ENCODE measurements at places on chromosomes 2 and 18. TPM values are rescaled to one million over a fixed set of nuclear protein-coding genes. Genes with fewer than 3 reads are reported as not detected.

GRCh38 chr2:492178-492577 lies 185.0 kb downstream of the TMEM18 start:
- no peaks in the 10 kb centered on the region for H3K36me3 ChIP-seq
- H3K4me3 ChIP-seq = no peak overlapping the region
- H3K27me3 ChIP-seq = no peaks in the 10 kb centered on the region

- no peak overlapping the region for H3K4me3 ChIP-seq
- no peaks in the 10 kb centered on the region for H3K36me3 ChIP-seq
- DNase-seq = no peak
- no peaks in the 10 kb centered on the region for H3K4me1 ChIP-seq
Measured at GRCh38 chr2:18993756-18994338, 364.6 kb downstream of the OSR1 start.

DNA sequence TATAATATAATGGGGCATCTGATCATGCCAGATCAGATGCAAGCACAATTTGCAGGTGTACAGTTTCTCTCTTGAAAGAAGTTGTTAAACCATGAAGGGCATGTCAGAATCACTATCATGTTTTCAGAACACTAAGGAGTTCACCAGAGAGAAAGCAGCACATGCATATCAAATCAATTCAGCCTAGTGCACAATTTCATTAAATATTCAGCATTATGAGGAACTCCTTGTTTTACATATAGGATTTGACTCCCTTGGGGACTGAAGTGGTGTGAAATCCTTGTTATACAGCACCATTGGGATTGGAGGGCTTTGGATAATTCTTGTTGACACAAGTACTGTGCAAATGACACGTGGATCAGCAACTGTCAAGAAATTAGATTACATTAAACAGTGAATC lies 562.1 kb upstream of the KLHL29 start:
- no peaks in the 10 kb centered on the region for H3K4me1 ChIP-seq
- no peaks in the 10 kb centered on the region for H3K36me3 ChIP-seq
- no peak overlapping the region for H3K4me3 ChIP-seq
- no peaks in the 10 kb centered on the region for H3K27me3 ChIP-seq
- H3K27ac ChIP-seq = no peak overlapping the region
- no peak for DNase-seq

GRCh38 chr18:30234755-30235154 lies 807.8 kb downstream of the DSC3 start:
- no peaks in the 10 kb centered on the region for H3K4me1 ChIP-seq
- no peak overlapping the region for H3K27ac ChIP-seq
- no peaks in the 10 kb centered on the region for H3K36me3 ChIP-seq
- no peak for DNase-seq
- H3K4me3 ChIP-seq = no peak overlapping the region
- no peaks in the 10 kb centered on the region for H3K27me3 ChIP-seq

DNA sequence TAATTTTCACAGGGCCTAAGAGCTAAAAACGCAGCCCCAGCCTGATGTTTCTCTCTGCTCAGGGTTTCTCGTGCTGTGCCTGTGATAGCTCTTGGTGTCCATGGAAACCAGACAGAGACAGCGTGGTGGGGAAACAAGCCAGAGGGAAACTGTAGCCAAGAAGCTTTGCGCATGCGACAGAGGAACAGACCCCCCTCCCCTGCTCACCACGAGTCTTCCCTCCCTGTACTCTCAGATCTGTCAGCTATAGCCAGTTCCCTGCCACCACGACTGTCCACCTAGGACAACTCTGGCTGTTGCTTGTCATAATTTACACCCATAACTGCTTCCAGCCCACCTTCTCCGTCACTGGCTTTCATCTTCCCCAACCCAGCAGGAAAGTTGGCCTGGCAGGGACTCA lies 13.2 kb upstream of the DNAJC27 start:
- H3K4me3 ChIP-seq = no peak overlapping the region
- no peak for DNase-seq
- no peaks in the 10 kb centered on the region for H3K4me1 ChIP-seq

C2orf74 gene
- 10.2 TPM for total RNA-seq

NTSR2 gene
- total RNA-seq = not detected

CCL20 gene
- 4.7 TPM for total RNA-seq
